Caki2 (cell line): ENCODE measurements at places on chromosomes 2 and 18.

- DNase-seq: no peak
Observed at GRCh38 chr2:107282135-107282534, 396.2 kb upstream of the ST6GAL2 start.

- no peak for DNase-seq
Observed at GRCh38 chr2:234457421-234457820, 39.5 kb downstream of the ARL4C start.

DNA sequence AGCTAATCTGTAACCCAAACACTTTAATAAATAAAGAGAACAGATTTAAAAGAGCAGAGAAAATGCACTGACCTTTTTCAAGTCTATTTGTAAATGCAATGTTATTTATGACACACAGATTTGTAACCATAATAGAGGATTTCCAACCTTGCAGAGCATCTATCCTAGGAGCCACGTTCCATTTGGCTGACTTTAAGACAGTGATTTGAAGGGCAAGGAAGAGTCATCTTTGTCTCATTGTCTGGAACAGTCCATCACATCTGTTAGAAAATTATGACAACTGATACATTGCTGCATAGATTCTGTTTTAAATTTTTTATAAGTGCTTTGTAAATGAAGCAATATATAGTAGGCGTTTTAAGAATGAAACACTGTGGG is 90.8 kb upstream of the L3MBTL4 start:
- DNase-seq: no peak

- DNase-seq: no peak
Observed at GRCh38 chr18:8662560-8663255, 42.6 kb upstream of the MTCL1 start.

DNA sequence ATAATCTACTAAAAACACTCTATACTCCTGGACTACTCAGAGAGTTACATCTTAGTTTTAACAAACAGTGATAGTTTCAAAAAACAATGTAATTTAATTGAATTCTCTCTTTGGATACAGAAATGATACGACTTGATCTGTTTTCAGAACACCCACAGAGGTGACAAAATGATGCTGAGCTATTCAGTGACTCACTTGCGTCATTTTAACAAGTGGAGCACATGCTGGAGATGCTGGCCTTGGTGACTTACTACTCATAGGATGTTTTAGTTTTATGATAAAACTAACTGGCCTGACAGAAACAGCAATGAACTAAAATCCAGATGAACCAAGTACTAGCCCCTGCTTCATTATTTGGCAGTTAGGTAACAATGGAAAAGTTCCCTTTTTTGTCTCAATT is 101.3 kb upstream of the ITGB6 start:
- DNase-seq: no peak

- no peak for DNase-seq
Observed at GRCh38 chr18:23897291-23897690, 117.3 kb upstream of the TTC39C start.
